Activated naive CD4-positive, alpha-beta T cell treated with anti-CD3 and anti-CD28 coated beads for 36 hours (primary cell): ENCODE measurements at places on chromosomes 6 and 20.

- DNase-seq = no peak
Observed at GRCh38 chr6:44041461-44042260, 85.6 kb downstream of the MRPL14 start.

DNA sequence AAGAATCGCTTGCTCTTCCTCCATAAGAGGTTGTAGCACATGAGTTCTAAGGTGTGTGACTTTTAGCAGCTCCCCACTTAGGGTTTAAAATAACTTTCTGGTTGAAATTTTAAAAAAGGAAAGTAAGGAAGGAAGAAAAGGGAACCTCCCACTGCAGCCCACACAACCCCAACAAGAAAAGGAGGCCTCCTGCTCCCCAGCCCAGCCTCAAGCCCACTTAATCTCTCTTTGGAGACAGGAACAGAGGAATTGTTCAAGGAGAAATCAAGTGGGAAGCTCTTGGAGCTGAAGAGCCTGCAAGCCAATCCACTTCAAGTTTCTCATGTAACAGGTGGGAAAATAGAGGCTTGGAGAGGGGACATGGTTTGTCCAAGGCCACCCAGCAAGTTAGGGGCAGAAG, 39.1 kb upstream of the PREX1 start:
- no peak for DNase-seq

DNA sequence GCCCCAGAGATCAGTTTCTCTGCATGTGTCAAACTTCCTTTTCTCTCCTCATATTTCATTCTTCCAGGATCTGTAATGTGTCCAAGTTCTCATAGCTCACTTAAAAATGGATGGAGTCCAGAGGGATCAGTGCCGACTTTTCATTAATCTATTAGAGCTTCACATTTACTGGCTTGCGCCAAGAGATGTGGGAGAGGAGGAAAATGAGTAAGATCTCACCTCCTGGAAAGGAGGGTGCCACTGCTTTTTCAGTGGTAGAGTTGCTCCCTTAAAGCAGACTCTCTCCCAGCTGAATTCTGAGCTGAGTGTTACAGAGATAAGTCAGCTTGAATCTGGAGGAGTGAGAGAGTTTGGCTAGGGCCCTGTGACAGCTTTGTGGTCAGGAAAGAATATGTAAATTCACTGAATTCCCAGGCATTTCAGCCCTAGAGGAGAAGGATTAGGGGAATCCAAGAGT, 175.9 kb downstream of the SOX4 start:
- DNase-seq = no peak

DNA sequence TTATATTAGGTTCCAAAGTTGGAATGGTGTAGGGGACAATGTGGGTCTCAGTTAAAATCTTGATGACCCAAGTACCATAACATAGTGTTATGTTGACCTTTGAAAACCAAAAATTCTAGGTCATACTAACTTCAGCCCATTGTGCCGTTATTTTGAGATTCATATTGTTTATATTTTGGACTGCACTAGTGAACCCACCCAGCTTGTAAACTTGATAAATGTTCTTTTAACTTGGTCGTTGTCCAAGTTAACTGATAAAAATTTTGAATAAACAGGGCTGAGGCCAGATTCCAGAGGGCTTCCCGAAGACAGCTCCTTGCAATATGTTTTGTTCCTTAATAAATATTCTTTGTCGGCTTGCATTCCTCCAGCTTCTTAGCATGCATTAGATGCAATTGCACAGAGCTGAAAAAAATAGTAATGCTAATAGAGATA, 90.3 kb downstream of the BCAS1 start:
- no peak for DNase-seq

GRCh38 chr6:53282234-53282633, 66.5 kb downstream of the ELOVL5 start:
- DNase-seq = no peak

DNA sequence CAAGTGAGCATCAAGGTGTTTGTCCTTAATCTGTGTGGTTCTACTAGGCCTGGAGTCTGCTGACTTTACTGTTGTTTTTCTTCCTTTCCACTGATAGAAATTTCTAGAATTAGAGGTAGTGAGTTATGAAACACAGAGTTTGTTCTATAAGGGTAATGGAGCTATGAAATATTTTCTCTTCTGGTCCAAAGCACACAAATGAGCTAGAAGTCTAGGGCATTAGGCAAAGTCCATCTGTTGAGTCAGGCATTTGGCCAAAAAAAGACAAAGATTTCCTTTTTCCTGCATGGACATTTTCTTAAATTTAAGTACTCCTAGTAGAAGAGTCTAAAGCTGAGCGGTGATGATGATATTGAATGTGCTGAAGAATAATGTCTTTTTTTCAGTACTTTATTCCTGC, 174.3 kb upstream of the STXBP5 start:
- no peak for DNase-seq

GRCh38 chr6:150617496-150618460, 18.1 kb downstream of the PLEKHG1 start:
- no peak for DNase-seq
